Activated T-cell treated with anti-CD3 and anti-CD28 coated beads, Interleukin-2, amount 50 U/mL, for 1 hour (primary cell): ENCODE measurements at places on chromosomes 3 and 15.

GRCh38 chr3:42914771-42915515 lies 9.0 kb downstream of the ZNF662 start:
- no peak for DNase-seq

DNA sequence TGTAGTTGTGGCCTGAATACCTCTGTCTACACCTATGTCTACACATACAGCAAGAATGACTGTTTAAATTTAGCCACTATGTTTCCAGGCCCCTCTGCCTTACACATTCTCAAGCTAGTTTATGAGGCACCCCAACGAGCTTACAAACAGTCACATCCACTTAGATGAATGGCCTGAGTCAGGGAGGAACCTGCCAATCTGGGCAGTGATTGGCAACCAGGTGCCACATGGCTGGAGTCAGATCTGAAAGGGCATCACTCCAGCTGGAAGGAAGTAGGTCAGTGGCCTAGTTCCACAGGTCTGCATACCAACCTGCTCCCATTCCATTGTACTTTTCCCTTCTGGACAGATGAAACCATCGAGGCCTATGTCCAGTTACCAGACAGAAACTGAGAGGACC lies 136.3 kb downstream of the FOXP1 start:
- DNase-seq, result no peak

- peak; percentile 46 for DNase-seq
These were observed 1.2 kb downstream of the SIDT1 start for GRCh38 chr3:113533534-113533892.

GRCh38 chr3:72692990-72693389 lies 155.3 kb downstream of the SHQ1 start:
- no peak for DNase-seq

DNA sequence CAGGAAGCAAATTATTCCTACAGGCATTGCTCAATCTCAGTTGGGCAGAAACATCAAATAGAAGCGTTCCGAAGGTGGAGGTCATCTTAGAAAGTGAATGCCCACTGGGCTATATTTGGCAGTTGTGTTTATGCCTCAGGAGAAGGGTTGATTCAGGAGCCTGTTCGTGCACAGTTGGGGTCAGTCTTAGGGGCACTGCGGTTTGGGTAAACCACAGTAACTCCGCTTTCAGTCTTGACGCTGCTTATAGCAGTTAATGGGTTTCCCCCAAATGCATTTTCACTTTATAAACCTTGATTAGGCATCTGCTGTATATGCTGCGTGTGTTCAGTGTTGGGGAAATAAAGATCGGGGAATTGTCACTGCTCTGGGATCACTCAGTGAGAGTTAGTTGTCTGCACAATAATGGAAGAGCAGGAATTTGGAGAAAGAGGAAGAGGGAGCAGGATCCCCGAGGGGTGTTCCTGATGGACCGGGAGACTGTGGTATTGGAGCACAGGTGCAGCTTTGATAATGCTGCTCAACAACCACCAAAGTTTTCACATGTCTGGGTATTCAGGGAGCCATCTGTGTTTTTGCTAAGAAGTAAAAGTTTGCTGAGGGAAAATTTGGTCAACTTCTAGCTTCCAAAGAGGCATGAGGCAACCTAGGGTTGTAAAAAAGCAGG lies 124.3 kb upstream of the EIF1B start:
- no peak for DNase-seq

GRCh38 chr15:69725275-69725674 lies 272.7 kb downstream of the RPLP1 start:
- DNase-seq, result no peak

DNA sequence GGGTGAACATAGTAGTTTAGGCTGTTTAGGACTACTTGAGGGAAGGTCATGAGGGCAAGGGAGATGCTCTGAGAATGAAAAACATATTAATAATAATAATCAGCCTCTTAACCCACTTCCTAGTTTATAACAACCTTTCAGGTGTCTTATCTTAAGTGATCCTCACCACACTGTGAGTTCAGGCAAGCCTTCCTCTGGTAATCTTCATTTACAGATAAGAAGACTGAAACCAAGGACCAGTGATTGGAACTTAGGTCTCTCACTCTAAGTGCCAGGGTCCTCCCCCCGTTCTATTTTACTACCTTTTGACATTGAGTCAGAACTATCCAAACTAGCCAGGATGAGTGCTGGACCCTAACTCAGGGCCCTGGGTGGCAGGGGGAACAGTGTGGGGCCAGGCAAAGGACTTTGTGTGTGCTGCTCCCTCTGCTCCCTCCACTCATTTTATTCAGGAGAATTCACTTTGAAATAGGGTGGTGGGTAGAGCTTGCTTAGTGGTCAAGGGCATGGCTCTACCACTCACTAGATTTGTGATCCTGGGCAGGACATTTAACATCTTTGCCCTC lies 5.7 kb downstream of the NUTM1 start:
- no peak for DNase-seq
